RWPE1 (cell line): ENCODE measurements at places on chromosomes 13 and 19.

DNA sequence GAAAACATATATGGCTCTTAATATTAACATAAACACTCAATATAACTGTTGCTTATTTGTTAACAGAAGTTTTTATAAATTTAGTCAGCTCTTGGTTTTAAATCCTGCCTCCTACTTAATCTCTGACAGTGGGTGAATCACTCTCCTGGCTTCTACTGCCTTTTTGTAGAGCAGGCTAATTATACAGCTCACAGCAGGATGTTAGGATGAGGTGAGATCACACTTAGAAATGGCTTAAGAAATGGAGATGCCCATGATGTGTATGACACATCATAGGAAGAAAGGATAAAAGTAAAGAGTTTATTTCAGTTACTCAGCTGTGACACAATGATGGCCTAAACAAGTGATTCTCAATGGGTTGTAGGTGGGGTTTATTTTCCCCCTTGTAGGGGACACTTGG is 345.6 kb downstream of the SPRY2 start:
- DNase-seq, result peak; percentile 41

DNA sequence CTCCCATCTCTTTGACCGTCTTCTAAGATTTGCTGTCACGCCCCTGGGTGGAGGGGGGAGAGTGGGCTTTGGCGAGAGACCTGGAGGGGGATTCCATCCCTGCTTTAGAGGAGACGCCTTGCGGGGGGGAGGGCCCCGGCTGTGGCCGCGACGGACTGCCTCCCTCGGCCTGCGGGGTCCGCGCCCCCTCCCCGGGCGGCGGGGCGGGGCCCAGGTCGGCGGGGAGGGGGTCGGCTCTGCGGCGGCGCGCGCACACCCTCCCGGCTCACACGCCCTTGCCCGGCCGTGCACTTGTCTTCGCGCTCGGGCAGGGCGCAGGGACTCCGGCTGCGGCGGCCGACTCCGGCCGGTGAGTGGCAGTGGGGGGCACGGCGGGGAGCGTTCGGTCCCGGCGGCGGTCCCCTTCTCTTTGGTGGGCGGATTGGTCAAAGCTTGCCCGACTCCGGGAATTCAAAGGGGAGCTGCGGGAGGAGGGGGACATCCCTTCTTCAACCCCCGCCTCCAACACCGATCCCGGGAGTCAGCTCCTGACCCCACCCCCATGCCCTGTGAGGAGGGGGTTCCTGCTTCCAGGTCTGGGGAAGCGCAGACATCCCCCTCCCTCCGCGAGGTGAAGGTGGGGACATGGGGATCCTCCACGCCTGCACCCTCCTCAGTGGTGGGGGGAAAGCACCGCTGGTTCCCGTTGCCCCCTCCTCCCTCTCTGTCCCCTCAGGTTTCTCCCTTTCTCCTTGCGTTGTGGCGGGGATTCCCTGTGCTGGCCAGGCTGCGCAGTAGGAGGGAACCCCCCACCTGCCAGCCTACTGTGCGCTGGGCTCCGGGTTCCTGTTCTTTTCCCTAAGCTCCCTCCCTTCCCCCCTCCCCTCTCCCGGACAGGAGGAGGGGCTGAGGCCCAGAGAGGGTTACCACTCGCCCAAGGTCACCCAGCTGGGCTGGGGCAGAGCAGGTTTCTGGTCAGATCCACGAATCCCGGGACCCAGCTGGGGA is 14.6 kb upstream of the KCNN1 start:
- no peak for DNase-seq

- no peak for DNase-seq
These were observed 452.5 kb upstream of the ARGLU1 start for GRCh38 chr13:107020393-107020792.

GRCh38 chr19:38139122-38139521 is 84.9 kb downstream of the DPF1 start:
- no peak for DNase-seq

DNA sequence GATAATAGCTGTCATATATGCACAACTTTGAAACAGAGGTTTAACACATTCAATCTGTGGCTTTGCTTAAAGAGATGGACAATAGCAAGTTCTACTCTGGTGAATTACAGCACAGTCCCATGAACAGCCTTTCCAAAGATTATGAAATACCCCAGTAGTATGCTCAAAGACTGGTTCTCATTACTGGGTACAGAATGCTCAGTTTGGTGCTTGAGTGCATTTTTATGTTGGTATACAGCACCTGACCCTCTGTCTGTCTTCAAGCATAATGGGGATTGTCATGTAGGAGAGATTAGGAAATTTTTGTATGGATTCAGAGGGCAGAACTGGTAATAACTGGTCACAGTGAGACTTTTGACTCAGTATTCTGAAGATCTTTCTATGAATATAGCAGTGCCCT is 7.6 kb downstream of the LMO7 start:
- DNase-seq, result no peak

- no peak for DNase-seq
These were observed 210.0 kb downstream of the B3GLCT start for GRCh38 chr13:31409678-31410356.

DNA sequence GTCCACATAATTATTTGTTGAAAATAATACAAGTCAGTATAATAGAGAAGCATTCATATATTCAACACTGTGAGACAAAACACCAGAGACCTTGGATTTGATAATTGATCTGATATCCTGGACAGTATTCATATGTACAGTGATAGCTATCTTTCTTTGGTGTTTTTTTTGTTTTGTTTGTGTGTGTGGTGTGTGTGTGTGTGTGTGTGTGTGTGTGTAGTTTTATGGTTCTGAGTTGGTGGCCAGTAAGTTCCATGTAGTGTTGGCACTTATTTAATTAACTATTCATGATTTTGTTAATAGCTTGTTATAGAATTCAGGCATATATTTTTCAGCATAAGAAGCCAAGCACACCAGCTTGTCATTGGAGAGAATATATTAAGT is 1.6 kb upstream of the ANGPTL6 start:
- DNase-seq, result no peak

DNA sequence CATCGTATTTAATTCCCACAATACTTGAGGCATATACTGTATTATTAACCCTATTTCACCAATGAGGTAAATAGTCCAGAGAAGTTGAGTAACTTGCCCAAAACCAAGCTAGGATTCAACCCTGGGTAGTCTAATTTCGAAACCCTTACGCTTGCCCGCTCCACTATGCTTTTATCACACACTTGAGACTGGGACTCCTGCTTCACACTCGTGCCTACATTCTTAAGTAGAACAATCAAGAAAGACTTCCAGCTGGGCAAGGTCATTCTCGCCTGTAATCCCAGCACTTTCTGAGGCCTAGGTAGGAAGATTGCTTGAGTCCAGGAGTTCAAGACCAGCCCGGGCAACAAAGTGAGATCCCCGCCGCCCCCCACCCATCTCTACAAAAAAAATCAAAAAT is 3.6 kb downstream of the ZNF541 start:
- DNase-seq, result no peak

- DNase-seq, result peak; percentile 75
These were observed at the start of gene NTF4 for GRCh38 chr19:49064768-49065611. NTF4 (minus strand) TSS chr19:49064818; CDS start chr19:49061997, 2,821 bp downstream.

- DNase-seq, result no peak
These were observed 7.2 kb downstream of the GARRE1 start for GRCh38 chr19:34261334-34262109.

DNA sequence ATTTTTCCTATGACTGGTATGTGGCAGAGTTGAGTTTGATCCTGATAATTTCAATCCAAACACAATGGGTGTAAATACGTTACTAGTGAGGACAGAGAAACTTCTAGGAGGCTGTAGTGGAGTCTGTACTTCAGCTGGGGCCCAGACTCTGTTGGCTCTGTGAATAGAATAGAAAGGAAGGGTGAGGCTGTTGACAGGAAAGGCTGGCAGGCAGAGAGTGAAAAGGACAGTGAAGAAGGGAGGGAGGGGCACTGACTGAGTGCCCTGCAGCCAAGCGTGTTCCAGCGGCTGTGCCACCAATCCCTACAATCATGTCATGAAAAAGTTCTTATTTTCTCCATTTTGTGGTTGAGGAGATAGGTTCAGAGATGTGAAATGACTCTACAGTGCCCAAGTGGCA is 80.5 kb downstream of the MBNL2 start:
- DNase-seq, result no peak

DNA sequence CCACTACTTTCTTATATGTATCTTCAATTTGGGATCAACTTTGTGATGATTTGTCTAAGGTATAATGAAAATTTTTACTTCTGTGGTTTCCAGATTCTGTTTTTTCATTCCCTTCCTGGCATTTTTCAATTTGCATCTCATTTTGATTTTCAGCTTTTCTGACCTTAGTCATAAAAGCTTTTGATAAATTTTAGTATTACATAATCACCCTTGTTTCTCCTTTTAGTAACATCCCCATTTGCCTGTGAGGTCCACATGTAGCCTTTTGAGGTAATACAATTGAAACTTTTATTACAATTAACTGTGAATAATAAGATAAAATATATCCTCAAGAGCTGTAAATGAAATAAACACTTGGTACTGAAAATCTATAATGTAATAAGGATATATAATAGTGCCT is 31.2 kb downstream of the LACC1 start:
- DNase-seq, result no peak

GRCh38 chr13:109724603-109725002 is 61.8 kb downstream of the IRS2 start:
- DNase-seq, result no peak

DNA sequence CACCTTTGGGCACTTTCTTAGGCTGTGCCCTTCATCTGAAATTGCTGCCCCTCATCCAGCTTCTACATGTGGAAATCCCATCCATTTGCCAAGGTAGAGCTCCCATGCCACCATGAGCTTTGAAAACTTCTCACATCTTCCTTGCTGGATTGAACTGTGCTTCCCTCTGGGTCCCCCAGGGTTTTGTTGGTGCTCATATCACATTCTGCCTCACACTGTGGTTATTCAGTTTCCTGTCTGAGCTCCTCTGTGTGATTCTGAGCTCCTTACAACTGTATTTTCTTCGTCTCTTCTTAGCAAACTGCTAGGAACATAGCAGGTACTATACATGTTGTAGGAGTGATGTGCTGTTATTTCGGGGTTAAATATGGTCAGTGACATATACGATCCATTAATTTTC is 74.9 kb upstream of the KL start:
- DNase-seq, result no peak

DNA sequence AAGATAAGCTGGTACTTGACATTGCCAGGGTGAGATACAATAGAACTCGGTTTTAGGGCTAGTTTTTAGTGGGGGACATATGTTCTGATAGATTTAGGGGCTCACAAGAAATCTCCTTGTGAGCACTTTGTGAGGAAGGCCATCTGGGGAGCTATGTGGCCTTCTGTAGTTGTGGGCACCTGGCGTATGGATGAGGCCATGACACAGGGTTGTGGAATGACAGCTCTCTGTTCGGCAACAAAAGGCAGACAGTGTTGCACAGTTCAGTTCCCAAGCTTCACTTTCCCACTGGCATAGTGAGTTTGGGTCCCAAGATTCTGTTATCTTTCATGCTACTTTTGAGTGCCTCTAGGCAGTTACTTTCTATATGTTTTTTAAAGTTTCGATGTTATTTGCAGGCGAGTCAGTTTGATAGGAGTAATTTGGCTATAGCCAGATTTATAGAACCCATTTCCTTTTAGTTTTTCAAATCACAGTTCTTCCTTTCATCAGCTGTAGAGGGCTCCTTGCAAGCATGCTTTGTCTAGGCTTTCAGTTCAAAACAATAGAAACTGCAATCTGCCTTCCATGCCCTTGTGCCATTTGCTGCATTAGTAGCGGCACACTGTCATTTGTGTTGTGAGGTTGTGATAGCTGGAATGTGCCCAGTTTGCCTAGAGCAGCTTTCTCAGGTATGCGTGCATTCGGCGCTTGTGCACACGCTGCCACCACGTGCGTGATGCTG is 70.6 kb upstream of the TEX29 start:
- no peak for DNase-seq

- no peak for DNase-seq
These were observed 10.9 kb downstream of the POLR2E start for GRCh38 chr19:1084024-1084868.

GRCh38 chr13:114115191-114115671 is 17.2 kb downstream of the RASA3 start:
- DNase-seq, result peak; percentile 45

DNA sequence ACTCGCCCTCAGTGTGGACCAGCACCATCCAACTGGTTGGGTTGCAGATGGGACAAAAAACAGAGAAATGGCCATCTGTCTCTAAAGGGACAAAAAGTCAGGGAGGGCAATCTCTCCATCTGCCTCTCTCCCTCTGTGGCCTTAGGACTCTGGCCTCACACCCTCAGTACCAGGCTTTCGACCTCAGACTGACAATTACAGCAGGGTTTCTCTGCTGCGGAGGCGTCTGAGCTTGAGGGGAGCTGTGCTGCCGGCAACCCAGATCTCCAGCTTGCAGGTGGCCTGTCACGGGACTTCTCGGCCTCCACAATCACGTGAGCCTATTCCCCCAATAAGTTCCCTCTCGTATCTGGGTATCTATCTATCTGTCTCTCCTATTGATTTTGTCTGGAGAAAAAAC is 27.7 kb downstream of the MLLT1 start:
- DNase-seq, result no peak

DNA sequence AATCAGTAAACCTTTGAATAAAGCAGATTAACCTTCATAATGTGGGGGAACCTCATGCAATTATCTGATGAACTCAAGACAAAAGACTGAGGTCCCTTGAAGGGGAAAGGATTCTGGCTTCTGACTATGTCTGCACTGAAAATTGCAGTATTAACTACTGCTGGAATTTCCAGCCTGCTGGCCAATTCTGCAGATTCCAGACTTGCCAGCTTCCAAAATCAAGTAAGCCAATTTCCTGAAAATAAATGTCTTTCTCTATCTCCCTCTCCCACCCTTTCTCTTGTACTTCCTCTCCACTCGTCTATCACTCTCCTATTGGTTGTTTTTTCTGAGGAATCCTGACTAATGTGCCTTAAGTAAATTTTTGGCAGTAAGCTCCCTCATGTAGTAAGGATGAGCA is 1479.9 kb upstream of the PRR20A start:
- no peak for DNase-seq

- DNase-seq, result peak; percentile 30
These were observed 11.0 kb downstream of the ZNF552 start for GRCh38 chr19:57803594-57804325.

- DNase-seq, result no peak
These were observed 32.2 kb upstream of the TPT1 start for GRCh38 chr13:45373162-45373547.

DNA sequence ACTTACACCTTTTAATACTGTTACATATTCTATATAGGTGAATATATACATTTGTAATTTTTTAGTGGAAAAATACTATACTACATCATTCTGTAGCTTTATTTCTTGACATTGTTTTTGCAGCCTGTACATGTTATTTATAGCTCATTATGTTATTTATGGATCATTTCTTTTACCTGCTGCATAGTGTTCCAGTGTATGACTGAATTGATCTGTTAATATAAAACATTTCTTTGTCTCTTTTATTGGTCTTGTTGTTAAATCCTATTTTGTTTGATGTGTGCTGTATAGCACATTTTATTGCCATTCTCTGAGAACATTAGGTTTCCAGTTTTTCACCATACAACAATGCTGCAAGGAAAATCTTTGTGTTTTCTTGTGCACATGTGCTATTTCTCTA is 2.4 kb downstream of the SETDB2 start:
- no peak for DNase-seq
